ENCODE measurements at places on chromosomes 12 and 14.
A peak's percentile ranks its signal among the peaks of the same experiment; 100 is the strongest.

DNA sequence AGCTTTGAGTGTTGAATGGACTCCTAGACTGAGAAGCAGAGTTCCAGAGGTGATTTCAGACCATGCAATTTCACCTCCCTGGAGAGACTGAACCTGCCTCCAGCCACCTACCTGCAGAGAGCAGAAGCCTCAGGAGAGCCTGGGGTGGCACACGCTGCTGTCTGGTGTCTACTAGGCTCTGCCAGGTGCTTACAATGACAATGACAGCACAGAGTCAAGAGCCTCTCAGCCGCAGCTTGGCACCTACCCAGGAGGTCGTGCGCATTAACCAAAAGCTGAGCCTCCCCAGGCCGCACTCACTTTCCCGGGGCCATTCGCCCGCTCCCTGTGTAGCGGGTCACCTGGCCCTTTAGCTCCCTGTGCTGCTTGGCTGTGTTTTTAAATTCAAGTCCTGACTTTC is 63.2 kb downstream of the TESC start:
- no peak for DNase-seq

DNA sequence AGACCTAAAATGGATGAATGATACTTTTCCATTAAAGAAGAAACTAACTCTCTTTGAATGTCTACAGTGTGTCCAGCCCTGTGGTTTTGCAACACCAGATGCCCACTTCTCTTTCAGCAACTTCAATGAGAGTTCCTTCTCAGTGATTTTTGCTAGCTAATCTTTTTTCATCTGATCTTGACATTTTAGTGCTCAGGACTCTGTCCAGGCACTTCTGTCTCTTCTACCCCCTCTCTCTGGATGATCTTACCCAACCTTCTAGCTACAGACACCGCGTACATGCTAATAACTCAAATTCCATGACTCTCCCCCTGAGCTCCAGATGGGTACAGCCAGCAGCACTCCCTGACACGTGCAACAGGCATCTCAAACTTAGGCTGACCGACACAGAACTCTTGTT is 161.1 kb upstream of the FOXN3 start:
- no peak for DNase-seq

DNA sequence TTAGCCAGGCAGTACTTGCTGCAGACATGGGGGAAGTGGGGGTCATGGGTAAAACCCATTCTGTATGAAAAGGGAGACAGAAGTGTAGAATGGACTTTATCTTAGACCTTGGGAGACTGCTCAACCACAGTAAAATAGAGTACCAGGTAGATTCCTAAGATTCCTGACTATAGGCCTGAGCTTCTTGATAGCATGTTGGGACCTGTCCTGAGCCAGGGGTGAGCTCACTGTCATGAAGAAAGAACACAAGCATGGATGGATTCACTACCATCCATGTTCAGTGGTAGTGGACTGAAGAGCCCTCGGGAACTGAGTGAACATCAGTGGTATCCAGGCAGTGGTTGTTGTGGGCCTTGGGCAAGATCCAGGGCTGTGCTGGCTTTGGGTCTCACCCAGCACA is 1003.8 kb downstream of the TMTC2 start:
- no peak for DNase-seq

DNA sequence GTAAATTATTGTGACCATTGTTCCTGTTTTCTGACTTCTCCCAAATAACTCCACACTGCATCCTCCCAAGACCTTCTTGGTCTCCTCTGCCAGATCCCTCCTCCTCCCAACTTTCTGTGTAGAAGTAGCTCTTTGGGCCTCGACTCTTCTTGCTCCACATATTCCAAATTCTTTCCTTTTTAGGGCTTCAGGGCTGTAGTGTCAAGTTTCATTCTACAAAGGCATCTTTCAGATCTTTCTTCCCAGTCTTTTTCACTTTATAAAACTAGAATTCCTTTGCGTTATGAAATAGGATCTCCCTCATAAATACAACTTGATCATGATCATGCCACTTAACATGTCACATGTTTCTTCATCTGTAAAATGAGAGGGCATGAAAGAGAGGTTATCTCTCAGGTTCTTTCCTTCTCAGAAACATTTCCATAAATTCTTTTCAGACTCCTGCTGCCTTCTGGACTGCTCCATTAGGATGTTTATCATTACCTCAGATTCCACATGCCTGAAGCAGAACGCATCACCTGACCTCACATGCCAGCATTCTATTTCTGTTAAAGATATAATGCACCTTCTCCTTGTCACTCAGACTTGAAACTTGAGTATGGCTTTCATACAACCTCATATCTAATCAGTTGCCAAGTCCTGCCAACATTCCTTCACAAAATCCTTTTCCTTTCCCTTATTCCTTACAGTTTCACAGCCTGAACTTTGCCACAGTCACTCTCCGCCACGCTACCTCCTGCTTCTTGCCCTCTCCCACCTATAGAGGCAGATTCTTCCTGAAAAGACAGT is 8.5 kb downstream of the SLC38A1 start:
- no peak for DNase-seq

DNA sequence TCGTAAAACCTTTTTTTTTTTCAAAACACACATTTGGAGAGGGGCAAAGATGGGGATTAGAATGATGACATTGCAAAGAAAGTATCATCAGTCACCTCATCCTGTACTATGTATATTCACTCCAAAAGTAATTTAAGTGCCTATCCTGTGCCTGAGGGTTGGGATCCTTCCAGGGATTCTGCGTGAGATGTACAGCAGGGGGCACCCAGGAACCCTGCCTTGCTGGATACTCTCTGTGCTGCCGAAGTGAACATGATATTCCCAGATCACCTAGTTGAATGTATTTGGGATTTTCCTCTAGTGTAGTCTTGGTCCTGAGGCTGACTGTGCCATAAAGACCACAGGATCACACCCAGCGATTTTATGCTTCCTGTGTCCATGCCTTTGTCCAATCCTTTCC is 372.7 kb downstream of the IPO8 start:
- no peak for DNase-seq

- DNase-seq, result no peak
Observed at GRCh38 chr12:117744418-117744817, 224.4 kb downstream of the KSR2 start.

GRCh38 chr12:110741341-110742095 is 1.2 kb downstream of the PPP1CC start:
- no peak for DNase-seq

- peak; percentile 35 for DNase-seq
Observed at GRCh38 chr14:52272375-52272774, 4.9 kb downstream of the PTGDR start.

GRCh38 chr12:119156401-119157044 is 22.2 kb upstream of the HSPB8 start:
- DNase-seq, result no peak

- no peak for DNase-seq
Observed at GRCh38 chr12:30047516-30048254, 263.9 kb upstream of the TMTC1 start.

- no peak for DNase-seq
Observed at GRCh38 chr12:132046561-132046960, 96.8 kb downstream of the EP400 start.

- DNase-seq, result peak; percentile 90
Observed at GRCh38 chr12:2959192-2959504, at the start of gene TEAD4. Gene TEAD4, plus strand, starts transcription at chr12:2959397.

DNA sequence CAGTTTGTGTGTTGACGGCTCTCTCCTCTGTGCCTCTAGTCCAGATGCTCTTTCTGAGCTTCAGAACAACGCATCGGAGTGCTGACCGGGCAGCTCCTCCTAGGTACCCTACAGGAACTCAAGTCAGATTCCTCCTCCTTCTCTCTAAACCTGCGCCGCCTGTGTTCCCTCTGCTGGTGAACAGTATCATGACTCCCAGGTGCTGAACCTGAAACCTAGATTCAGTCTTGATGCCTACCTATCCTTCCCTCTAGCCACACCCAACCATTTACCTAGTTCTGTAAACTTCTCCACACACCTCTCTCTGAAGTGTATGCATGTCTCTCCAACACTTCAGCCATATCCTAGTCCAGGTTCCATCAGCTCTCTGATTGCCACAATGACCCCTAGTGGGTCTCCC is 112.7 kb downstream of the EFCAB11 start:
- DNase-seq, result no peak

- no peak for DNase-seq
Observed at GRCh38 chr12:1424674-1425395, 169.5 kb downstream of the FBXL14 start.

GRCh38 chr14:106670011-106670410 is 1143.6 kb downstream of the TMEM121 start:
- DNase-seq, result no peak

DNA sequence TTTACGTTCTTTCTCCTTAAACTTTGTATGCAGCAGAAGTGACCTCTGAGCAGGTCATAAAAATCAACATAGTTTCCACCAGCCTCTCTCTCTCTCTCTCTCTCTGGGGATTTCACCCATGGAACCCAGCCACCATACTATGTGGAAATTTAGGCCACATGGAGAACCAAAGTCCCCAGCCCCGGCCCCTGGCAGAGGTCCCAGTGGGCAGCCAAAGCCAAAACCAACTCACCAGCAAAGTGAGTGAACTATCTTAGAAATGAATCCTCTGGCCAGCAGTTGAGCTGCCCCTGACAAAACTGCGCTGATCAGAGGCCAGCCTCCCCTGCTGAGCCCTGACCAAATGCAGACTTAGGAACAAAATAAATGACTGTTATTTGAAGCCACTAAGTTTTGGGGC is 9.2 kb downstream of the DUSP6 start:
- no peak for DNase-seq

DNA sequence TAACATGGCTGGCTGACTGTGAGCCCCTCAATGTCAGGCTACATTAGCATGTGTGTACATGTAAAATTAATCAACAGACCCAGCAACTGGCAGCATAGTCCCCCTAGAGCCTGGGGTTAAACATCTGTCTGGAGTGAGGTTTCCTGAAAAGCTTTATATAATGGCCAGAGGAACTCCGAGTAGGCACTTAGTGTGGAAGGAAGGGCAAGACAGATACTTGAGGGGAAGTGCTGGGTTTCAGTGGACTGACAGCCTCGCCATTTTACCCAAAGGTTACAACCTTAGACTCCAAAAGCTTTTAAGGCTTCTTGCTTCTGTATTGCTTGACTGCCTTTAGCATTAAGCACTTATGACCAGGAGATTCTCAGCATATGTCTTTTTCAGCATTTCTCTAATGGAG is 430.8 kb downstream of the FLRT2 start:
- no peak for DNase-seq

- DNase-seq, result no peak
Observed at GRCh38 chr14:60655898-60656685, 6.8 kb upstream of the SIX1 start.

- no peak for DNase-seq
Observed at GRCh38 chr14:68894123-68894522, 85.0 kb downstream of the ACTN1 start.

DNA sequence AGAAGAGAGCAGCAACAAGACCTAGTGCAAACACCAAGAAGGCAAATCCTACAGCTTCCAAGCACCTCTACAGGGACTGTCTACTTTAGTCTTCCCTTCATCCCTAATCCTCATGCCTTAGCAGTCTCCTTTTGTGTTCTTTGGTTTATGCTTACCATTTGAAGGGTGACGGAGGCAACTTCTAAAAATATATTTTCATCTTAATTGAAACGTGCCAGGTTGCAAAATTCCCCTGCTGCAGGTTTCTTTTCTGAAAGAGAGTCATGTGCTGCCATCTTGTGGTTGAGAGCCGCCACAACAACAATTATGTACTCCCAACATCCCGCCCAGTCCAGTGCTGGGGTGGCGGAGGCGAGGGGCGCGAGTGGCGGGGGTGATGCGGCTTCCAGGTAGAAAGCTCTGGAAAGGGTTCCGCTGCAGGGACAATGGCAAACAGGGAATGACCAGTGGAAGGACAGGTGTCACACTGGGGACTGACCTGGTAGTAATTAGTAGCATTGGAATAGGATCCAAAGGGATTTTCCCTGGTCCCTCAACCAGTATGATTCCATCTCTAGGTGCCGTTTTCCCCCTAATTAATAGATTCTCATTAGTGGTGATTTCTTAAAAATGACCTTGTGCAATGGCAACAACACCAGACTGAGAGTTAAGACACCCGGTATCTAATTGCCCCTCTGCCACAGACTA is 80.3 kb upstream of the GNG2 start:
- peak; percentile 31 for DNase-seq

GRCh38 chr14:27123162-27123561 is 525.3 kb upstream of the NOVA1 start:
- DNase-seq, result no peak

DNA sequence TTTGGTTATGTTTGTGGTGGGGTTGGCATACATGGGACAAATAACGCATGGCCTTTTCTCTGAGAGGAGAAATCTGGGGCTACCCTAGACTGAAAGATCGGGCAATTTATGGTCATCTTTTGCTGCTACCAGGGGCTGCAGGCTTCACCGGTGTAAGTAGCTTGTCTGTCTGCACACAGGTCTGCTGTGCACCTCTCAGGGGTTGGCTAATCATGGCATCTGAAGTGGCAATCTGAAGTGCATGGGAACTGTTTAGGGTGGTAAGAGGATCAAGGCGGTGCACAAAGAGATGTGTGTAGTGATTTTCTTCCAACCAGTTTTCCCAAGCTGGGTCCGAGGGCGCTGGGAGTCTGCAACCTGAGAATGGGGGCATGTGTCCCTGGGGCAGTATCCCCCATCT is 141.3 kb downstream of the EMP1 start:
- no peak for DNase-seq

DNA sequence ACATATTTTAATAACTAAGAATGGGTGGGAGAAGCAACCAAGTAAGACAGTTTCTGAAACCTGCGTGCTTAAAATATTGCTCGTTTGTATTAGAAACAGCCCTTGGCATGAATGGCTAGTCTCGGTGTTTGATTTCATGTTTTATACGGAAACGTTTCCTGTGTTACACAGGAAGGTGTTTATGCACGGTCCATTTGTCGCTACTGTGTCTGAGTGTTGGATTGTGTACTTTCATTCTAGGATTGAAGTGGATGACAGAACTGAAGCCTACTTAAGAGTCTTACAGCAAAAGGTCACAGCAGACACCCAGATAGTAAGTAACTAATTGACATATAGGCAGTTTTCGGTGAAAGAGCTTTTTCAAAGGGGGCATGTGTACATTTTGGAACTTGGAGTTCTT is 19.6 kb downstream of the PIWIL1 start:
- no peak for DNase-seq

DNA sequence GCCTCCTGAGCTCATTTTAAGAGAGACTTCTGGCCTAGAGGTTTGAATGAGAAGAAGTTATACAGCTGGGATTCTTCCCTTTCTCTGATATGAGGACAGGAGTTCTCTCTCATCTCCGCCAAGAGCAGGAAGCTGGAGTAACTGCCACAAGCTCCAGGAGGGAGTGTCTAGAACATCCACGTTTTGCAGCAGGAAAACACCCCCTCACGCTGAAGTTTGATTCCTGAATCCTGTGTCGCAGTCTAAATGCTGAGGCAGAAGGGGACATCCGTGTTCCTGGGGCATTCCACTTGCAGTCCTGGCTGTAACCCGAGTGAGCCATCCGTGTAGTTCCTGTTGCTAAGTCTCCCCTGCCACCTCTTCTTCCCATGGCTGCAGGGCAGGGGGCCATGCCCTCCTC is 38.3 kb downstream of the NTF3 start:
- DNase-seq, result no peak

- no peak for DNase-seq
Observed at GRCh38 chr12:951176-951575, 1.7 kb upstream of the RAD52 start.

Data from H54 (cell line).